ENCODE measurements at places on chromosomes 3 and 15.

- DNase-seq = no peak
Measured at GRCh38 chr3:129614927-129615363, 8.5 kb upstream of the PLXND1 start.

DNA sequence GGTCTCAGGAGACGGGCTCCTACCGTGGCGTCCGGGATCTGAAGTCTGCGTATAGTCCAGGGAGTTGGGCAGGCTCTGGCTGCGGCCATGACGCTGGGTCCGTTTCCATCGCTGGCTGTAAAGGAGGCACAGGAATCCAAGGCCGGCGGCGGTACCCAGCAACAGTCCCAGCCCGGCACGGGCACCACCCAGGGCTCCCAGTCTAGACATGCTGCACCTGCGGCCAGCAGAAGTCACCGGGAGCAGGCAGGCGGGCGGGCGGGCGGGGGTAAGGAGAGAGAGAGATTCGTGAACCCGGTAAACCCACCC, 526 bp downstream of the RMDN3 start:
- DNase-seq = no peak

GRCh38 chr3:1752205-1752604, 346.5 kb upstream of the CNTN4 start:
- no peak for DNase-seq

DNA sequence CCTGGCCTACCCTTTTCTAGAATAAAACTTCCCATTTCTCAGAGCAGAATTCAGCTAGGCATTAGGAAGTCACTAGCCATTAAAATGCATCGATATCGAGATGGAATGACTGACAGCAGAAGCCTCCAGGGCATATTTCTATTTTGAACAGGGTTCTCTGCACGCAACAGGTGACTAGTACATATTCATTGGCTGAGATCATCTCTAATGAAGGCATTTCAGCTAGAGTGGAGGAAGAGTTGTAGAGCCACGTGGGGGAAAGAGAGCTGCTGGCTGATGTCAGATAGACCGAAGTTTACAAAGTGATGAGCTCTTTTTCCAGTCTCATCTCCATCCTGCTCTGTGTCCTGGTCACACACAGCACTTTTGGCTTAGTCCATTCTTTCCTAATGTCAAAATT, 7.5 kb downstream of the TMEM40 start:
- DNase-seq = no peak

- DNase-seq = no peak
Measured at GRCh38 chr3:182052332-182052731, 340.6 kb downstream of the SOX2 start.

DNA sequence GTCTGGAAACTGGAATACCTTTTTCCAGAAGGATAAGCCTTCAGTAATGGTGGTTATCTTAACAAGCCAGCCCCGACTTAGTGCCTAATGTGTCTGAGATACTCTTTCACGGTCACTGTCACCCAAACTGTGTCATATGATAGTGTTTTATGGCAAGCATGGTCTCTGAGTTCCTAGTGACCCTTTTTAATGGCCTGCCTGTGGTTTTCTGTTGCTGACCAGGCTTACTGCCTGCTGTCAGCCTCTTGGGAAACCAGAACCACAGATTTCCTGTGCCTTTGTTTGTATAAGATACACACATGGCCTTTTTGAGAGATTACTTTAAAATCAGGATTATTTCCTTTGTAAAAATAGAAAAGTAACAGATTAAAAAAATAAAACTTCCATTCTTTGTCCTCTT, 22.4 kb downstream of the HPS3 start:
- no peak for DNase-seq

DNA sequence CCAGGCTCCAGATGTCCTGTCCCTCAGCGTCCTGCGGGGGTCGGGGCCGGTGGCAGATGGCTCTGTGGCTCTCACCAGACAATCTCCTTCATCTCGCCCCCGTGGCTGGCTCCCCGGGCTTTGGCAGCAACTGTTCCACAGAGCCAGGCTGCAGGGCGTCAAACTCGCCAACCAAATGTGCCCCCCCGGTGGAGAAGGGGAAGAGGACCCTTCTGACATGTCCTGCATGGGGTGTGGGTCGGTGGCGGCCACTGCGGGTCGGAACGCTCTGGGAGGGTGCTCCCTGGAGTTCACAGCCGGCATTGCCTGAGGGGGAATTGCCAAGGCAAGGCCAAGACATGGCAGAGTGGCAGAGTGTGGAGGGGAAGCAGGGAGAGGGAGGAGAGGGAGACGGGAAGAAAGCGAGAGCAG, 36.0 kb downstream of the BDH1 start:
- DNase-seq = no peak

DNA sequence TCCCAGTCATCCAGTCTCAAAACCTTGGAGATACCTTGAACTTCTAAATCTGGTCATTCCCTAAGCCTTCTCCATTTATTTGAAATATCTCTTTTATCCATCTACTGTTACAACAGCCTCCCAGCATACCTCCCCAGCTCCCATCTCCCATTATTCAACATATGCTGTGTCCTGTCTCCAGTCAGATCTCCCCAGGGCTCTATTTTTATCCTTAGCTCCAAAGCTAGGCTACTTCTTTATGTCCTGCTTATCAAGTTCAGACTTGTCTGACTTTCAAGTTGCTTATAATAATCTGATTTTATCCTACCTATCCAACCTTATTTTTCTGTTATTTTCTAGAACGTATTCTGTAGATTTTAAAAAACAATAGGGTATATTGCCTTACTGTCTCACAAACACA, 44.2 kb downstream of the IQGAP1 start:
- no peak for DNase-seq

DNA sequence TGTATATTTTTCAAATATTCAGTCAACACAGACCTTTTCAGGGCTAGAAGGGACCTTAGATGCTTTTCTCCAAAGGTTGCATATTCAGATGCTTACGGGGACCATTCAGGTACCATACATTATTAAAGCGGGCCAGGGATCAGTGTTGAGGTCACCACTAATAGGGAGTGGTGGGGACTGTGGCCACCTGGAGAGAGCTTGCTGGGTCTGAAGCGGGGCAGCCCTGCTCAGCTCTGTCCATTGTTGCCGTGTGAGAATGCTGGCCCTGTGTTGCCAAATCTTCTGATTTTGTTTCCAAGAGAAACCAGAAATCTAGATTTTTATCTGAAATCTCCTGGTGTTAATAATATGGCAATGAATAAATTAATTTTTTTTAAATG, 23.7 kb downstream of the ABHD2 start:
- DNase-seq = no peak

All from NCI-H1092 treated with DMSO at 0.1 percent for 48 hours (cell line).